Bronchial epithelial cell (primary cell): ENCODE measurements at places on chromosomes 3 and 15. TPM values are rescaled to one million over a fixed set of nuclear protein-coding genes. Genes with fewer than 3 reads are reported as not detected.

GRCh38 chr3:128551451-128551850, 58.5 kb upstream of the GATA2 start:
- DNase-seq, result no peak

DNA sequence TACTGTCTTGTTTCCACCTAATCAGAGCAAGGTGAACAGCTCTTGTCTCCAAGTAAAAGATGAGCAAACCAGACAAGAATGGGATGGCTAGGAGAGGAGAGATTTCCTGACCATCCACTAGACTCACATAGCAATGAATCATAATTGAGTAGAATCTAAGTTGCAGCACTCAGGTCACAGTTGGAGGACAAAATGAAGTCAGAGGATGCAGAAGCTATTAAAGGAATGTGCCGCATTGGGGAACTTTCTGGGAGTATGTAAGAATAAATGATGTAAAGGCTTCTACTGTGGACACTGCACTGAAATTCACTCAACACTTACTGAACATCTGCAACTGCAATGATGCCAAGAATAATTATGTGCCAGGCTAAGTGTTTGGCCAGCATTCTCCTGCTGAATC, 217.4 kb upstream of the WNT5A start:
- peak; percentile 4 for DNase-seq

DNA sequence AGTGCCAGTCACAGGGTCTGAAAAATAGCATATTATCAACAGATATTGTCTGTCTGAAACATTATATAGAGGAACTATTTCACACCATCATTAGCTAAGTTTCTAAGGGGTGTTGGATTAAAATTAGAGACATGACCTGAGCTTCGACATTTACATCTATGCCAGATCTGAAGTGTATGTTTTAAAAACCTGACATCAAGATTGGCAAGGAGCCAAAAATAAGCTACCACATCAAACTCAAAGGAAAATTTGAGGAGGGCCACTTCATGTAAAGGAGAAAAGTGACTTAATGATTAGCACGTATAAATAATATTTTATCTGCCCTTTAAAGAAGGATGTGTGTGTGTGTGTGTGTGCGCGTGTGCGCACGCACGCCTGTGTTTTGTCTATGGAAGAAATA, 752.0 kb upstream of the GRM7 start:
- DNase-seq, result no peak

- DNase-seq, result peak; percentile 86
These were observed 18.5 kb upstream of the LMCD1 start for GRCh38 chr3:8482960-8483665.

Gene GOLGA8G
- total RNA-seq, result not detected in 2 replicates
